ENCODE measurements at places on chromosomes 2 and 18.

DNA sequence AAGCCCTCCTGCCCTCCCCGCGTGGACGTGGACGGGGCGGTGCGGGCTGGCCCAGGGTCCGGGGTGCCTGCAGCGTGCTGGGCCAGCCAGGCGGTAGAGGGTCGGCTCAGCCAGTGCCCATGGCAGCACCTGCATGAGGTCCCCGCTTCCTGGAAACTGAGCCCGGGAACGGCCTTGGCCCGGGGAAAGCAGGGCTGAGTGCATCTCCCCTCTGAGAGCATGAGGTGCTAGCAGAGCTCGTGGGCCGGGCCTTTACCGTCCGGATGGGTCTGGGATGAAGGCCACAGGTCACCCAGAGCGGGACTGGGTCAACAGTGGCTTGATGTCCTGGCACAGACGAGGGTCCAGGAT is 39.8 kb downstream of the TSHZ1 start:
- DNase-seq = no peak

DNA sequence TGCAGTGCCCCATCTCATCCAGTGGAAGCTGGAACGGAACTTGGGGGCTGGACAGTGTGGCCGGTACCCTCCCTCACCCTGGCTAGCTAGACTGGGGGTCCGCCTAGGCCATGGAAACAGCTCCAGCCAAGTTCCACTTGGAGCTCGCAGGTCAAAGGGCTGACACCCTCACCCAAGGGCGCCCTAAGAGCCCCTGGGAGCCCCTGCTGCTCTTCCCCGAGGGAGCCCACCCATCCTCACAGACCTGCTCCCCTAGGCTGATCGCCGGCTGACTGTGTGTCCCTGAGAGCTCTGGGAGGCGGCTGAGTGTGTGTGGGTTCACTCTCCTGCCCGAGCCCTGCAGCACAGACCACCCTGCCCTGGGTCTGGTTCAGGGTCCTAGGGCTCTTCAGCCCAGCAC is 118.2 kb upstream of the OTOS start:
- no peak for DNase-seq

- DNase-seq = no peak
Observed at GRCh38 chr2:27756091-27756490, 15.4 kb upstream of the MRPL33 start.

- DNase-seq = no peak
Observed at GRCh38 chr2:200199005-200199404, 107.5 kb upstream of the SPATS2L start.

All from HFFc6 (cell line).